Thymus (tissue), 14 donors: ENCODE measurements at places on chromosomes 7 and 10.
A peak's percentile ranks its signal among the peaks of the same experiment; 100 is the strongest.

GRCh38 chr7:85336086-85336485 lies 149.2 kb upstream of the SEMA3D start:
- no peak for DNase-seq

DNA sequence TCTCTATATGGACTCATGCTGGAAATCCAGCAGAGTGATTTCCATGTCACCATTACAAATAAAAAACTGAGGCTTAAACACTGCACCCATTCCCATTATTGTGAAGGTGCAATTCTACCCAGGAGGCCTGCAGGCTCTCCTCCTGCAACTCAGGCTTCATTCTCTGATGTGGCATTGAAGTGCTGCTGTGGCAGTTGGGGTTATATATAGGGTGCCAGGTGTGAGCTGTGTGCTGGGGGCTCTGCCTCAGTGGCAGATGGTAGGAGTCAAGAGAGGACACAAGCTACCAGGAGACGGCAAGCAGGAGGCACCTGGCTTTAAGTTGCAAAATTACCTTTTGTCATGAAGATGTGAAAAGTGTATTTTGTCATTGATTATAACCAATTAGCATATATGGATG lies 21.3 kb downstream of the ZNF107 start:
- DNase-seq: no peak

- DNase-seq: peak; percentile 26
Measured at GRCh38 chr10:17617031-17617911, at the start of gene HACD1. HACD1 (minus strand) TSS chr10:17617374; CDS start chr10:17617339, 35 bp downstream.

- no peak for DNase-seq
Measured at GRCh38 chr10:51301644-51302043, 227.4 kb downstream of the PRKG1 start.

GRCh38 chr7:152133804-152134203 lies 108.3 kb downstream of the GALNT11 start:
- DNase-seq: no peak

GRCh38 chr10:77608281-77608680 lies 29.3 kb downstream of the KCNMA1 start:
- no peak for DNase-seq

GRCh38 chr10:3814838-3815220 lies 29.8 kb upstream of the KLF6 start:
- DNase-seq: no peak

DNA sequence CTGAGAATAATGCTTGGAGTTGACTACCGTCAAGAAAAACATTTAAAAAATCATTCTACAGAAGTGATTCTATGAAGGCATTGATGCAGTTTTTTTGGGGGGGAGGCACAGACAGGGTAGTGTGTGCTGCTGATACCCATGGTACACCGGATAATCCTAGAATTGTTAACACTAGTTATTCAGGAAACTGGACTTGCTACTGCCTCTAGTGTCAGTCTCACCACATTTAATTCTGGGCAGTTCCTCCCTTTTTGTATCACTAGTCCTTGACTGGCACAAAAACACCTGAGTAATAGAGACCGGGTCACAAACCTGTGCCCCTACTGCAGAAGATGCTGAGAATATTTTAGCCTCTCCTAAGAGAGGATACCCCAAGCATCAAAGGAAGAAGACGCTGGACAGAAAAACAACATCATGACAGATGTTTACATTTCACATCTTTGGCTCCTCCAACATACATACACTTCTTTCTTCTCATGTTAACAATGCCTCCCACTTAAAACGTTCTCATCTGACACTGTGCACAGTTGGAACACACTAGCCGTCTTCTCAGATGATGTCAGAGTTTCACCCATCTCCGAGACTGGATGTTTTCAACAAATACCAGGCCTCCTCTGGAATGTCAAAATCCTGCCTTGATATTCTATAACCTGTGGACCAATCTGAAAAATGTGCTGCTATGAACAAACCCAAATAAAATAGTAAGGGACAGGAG lies 13.1 kb upstream of the TCAF1 start:
- DNase-seq: no peak

- no peak for DNase-seq
Measured at GRCh38 chr7:71480791-71481190, 348.8 kb downstream of the GALNT17 start.

DNA sequence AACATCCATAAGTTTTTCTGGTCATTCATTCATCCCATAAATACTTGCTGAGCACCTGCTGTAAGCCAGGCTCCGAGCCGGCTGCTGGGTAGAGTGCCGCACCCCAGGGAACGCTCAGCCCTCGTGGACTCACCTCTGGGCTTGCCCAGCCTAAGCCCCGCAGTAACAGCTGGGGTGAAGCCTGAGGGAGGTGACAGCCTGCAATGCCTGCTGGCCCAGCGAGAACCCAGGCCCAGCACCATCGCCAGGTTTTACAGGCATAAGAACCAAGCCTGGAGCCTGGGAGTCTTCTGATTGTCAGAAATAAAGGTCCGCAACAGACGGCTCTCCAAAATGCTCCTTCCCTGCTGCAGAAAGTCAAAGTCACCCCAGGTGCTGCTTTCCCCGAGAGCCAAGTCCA lies 205.4 kb downstream of the ZMYND11 start:
- no peak for DNase-seq

DNA sequence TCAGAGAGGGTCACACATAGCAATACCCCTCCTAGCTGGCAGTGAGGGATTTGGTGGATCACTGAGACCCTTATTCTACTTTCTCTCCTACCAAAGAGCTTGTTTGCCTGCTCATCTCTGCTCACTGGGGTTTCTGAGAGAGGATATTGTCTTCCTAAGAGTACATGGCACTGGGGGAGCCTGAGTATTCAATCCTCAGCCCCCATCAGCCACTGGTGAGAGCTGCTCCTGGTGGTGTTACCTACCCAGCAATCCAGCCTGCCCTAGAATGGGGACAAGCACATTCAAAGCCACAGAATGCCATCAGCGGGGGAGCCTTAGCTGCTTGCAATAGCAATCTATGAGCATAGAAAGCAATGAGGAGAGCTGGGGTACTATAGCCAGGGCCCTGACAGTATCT lies 281.1 kb downstream of the WDR11 start:
- DNase-seq: no peak

- DNase-seq: no peak
Measured at GRCh38 chr10:35607475-35608327, 2.6 kb downstream of the GJD4 start.

DNA sequence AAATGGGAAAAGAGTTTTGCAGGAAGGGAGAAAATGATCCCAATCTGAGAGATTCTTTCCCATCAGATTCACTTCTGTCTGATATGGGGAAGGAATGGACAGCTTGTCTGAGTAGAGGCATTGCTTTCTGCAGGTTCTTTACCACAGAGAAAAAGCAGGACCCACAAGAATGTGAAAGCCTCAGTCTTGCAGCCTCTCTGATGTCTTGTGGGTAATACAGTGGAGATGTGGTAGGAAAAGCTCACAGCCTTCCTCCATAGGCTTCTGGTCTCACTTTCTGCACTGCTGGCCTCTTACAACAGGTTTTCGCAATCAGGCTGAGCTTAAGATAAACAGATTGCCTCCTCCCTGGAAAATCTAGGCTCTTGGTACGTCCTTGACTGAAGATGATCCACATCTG lies 551 bp downstream of the IFIT1 start:
- DNase-seq: no peak

- no peak for DNase-seq
Measured at GRCh38 chr10:14531974-14532373, 201.2 kb upstream of the FRMD4A start.

DNA sequence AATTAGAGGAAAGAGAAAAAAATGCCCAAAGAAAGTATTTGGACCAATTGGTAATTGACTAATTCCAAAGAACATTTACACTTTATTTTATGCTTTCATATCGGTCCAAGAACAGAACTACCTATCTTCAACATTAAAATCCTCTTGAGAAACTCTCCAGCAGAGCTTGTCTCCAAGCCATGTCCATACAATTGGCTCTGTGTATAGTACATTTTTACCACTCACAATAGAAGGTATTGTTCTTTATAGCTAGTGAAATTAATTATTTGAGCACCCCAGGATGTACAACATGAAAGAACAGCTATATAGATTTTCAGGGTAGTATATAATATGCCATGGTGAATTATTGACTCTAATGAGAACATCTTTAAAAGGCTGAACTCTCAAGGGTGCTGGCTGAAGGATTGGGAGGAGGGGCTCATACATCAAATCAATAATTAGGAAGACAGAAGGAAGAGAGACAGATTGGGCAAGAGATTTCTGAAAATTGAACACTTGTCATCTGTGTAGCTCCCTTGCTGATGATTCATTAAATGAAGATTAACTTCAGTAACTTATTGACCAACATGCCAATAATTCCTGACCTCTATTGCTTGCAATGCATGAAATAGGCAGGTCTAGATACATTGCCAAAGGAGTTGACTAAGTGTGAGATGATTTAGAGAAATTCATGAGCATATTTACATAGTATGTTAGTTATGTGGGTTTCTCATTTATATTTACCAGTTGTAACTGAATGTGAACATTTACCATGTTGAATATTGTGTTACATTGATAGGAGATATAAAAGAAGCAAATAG lies 249.7 kb downstream of the MTERF1 start:
- DNase-seq: no peak

DNA sequence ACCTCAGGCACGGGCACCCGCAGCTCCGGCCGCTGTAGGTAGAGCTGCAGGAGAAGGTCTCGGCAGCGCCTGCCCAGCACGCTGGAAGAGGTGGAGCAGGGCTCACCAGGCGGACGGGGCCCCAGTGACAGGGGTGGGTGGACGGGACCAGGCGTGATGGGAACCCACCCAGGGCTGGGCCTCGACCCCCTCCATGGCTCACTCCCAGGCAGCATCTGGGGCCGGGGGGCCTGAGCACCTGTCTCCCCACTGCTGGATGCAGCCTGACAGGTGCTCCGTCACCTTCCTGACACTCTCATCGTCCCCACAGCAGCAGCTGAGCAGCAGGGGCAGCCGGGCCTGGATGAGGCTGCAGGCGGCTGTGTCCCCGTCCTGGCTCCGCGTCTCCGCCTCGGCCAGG lies 16.7 kb upstream of the MICALL2 start:
- no peak for DNase-seq

GRCh38 chr10:86409183-86409582 lies 42.6 kb upstream of the GRID1 start:
- DNase-seq: no peak

GRCh38 chr7:148505645-148506375 lies 84.8 kb upstream of the C7orf33 start:
- no peak for DNase-seq

DNA sequence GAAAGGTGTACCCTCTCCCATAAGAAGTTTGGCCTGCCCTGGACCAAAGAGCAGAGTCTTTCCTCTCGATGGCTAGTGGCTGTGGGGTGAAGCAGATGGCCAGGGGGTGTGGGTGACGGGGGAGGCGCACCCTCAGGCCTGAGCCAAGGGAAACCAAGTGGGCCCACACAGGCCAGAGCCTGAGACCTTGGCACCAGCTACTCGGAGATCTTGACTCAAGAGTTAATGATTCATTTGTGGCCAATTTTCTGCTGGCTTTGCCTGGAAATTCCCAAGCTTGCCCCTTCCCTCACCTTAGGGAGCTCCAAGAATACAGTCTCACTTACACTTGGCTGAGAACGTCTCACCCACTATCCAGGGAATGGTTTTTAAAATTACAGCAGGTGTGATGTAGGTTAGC lies 42.7 kb downstream of the ZMIZ1 start:
- DNase-seq: no peak

- no peak for DNase-seq
Measured at GRCh38 chr10:119495545-119495944, 47.0 kb downstream of the RGS10 start.

- DNase-seq: no peak
Measured at GRCh38 chr10:110501142-110501937, 3.6 kb downstream of the DUSP5 start.

DNA sequence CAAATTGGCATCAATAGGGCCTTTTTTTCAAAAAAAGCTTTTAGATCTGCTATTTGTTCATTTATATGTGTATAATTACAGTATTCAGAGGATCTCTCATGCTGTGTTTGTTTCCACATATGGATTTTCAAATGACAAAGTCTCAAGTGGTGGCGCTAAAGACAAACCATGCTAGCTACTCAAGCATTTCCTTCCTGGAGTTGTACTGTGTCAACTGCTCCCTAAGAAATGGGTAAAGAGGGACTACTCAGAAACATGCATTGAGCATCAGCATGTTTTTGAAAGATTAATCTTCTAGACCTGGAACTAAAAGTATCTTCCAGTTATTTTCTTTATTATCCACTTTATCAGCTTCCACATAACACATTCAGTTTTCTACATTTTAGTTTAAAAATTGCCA lies 12.7 kb downstream of the CNTNAP2 start:
- no peak for DNase-seq

DNA sequence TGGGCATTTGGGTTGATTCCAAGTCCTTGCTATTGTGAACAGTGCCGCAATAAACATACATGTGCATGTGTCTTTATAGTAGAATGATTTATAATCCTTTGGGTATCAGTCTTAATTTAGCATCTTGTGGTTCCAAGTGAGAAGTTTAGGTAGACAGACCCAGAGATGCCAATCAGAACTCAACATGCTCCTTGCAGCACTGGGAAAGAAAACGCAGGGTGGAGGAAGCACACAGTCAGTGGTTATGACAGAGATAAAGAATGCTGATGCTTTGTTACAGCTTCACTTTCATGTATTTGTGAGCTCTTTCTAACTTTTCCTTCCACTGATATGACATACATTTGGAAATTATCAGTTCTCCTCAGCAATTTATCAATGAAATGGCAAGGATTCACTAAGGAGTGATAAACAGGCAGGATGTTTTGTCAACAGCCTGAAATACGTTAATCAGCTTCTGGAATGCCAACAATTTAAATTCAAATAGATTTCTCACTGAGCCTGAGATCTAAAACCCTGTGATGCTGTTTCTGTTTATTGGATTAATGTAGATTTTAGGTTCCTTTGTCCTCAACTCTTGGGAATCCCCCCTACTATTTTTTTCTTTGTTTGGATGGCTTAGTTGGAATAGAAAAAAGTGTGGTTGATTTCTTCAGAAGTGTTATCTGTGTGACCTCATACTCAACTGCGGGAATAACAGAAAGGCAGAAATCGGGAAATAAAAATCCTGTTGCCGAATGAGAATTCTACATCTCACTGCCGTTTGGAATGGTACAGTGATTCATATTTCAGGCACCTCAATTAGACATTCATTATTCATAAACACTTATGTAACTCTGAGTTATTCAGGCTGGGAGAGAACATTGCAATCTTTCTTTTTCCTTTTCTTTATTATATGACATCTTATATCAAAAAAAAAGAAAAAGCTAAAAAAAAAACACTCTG lies 675.0 kb downstream of the CNTNAP2 start:
- no peak for DNase-seq

- no peak for DNase-seq
Measured at GRCh38 chr7:156655983-156656382, 15.4 kb downstream of the RNF32 start.

- no peak for DNase-seq
Measured at GRCh38 chr10:72370201-72370722, 15.5 kb upstream of the DNAJB12 start.
